Neural progenitor cell (in vitro differentiated cells): ENCODE measurements at places on chromosomes 16 and 17. TPM values are rescaled to one million over a fixed set of nuclear protein-coding genes. Genes with fewer than 3 reads are reported as not detected.
A peak's percentile ranks its signal among the peaks of the same experiment; 100 is the strongest.

DNA sequence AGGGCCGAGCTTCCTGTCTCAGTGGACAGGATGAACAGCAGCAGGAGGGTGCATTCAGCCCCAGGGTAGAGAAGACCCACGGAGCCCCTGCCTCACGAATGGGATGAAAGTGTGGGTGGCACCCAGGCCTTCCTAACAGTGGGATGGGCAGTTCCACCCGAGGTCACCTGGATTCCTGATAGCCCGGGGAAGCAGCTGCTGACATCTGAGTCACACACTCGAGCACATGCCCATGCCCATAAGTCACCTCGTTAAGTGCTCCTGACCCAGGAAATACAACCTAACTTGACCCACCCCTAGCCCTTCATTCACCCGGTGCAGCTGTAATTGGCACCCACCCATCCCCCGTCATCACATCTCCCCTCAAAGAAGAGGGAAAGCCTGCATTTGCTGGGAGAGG lies 85.3 kb upstream of the FOXF1 start:
- H3K27ac ChIP-seq, result no peak overlapping the region
- no peaks in the 10 kb centered on the region for H3K36me3 ChIP-seq
- H3K4me3 ChIP-seq, result no peak overlapping the region
- DNase-seq, result peak; percentile 30
- H3K27me3 ChIP-seq, result no peaks in the 10 kb centered on the region
- H3K4me1 ChIP-seq, result no peaks in the 10 kb centered on the region

DNA sequence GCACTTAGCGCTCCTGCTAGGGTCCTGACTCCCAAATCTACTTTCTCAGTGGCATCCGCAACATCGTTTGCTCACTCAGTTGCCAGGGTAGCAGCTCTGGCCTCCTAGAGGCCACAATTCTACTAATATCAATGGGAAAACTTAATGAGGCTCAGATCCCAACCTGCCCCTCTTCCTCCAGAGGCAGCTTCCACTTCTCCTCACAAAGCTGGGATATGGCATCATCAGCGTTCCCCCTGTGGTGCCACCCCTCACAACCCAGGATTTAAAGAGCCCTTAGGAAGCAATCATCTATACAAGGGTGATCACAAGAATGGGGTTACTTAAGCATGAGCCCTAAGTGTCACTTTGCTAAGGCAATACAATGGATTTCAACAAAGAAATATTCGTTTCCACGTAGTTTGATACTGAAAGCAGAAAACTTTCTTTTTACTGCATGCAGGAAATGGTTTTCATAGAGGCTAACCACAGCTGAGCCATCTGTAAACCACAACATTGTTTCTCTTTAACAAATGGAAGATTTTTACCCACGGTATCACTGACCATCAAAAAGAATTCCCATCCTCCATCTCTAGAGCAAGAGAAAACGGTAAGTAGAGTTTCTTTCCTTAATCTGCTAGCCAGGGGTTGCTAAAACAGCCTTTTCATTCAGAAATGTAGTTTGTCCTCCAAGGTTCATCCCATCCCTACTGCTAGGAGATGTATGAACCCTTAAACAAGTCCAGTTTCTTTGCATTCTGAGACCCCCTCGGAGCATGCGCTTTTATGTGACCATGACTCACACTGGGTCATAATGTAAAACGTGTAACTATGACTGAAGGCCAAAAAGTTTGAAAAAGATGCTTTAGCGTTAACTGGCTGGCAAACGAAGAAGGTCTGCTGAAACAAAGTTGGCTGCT lies 68.3 kb upstream of the BCAR1 start:
- no peak overlapping the region for H3K27ac ChIP-seq
- H3K4me1 ChIP-seq, result peaks cover 17% of the 10 kb centered on the region
- no peaks in the 10 kb centered on the region for H3K36me3 ChIP-seq
- no peaks in the 10 kb centered on the region for H3K27me3 ChIP-seq
- no peak for DNase-seq

DNA sequence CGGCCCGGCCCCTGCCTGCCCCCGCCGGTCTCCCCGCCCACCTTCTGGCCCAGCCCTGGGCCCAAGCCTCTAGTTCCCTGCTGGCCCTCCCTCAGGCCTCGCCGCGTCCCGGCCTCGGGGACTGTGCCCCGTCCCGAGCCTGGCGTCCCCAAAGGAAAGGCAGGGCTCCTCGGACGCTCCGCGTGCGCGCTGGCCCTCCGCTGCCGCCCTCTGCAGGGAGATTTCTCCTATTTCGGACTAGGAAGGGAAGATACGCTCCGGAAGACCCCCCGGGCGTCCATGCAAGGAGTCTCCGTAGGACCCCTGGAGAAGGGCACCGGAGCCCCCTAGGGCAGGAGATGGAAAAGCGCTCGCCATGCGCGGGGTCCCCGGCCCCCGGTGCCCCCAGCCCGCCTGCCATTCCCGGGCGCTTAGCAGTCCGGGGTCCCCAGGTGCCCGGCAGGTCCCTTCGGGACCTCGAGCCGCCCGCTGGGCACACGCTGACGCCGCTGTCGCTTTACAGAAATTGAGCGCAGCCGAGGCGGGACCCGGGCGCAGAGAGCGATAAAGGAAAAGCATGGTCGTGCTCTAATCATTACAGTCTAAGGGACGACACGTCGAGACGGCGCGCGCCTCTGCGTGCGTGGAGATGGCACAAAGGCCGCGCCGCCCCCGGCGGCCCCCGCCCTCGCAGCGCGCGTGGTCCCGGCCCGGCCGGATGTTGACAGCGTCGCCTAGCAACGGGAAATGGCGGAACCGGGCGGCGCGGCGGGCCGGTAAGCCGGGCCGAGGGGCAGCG lies at the start of gene CCDC40:
CCDC40 (plus strand) TSS at position 706 of the 778 bp plus-strand sequence; CDS start at position 727, 21 bp downstream.
- DNase-seq, result peak; percentile 94
- H3K27ac ChIP-seq, result peak within 1 kb of the TSS; percentile 57
- H3K4me3 ChIP-seq, result peak within 1 kb of the TSS; percentile 72

The PLLP gene
- total RNA-seq, result 0.86 and 1.6 TPM in 2 replicates

The CTF1 gene
- 0.39 and 1.5 TPM in 2 replicates for total RNA-seq

GRCh38 chr17:34709158-34709754 lies 129.9 kb downstream of the TMEM132E start:
- H3K36me3 ChIP-seq, result no peaks in the 10 kb centered on the region
- no peaks in the 10 kb centered on the region for H3K4me1 ChIP-seq
- H3K27me3 ChIP-seq, result peaks cover 38% of the 10 kb centered on the region
- no peak overlapping the region for H3K4me3 ChIP-seq

The RNF157 gene
- 18.5 and 21.0 TPM in 2 replicates for total RNA-seq

GRCh38 chr16:19506965-19507364 lies 14.9 kb downstream of the GDE1 start:
- H3K4me3 ChIP-seq, result no peak overlapping the region
- H3K27ac ChIP-seq, result no peak overlapping the region
- no peaks in the 10 kb centered on the region for H3K27me3 ChIP-seq

- no peaks in the 10 kb centered on the region for H3K36me3 ChIP-seq
- no peak for DNase-seq
- H3K4me1 ChIP-seq, result peaks cover 13% of the 10 kb centered on the region
- no peak overlapping the region for H3K4me3 ChIP-seq
- H3K27me3 ChIP-seq, result no peaks in the 10 kb centered on the region
These were observed 30.7 kb upstream of the PIK3R6 start for GRCh38 chr17:8898126-8898525.

The ZDHHC1 gene
- total RNA-seq, result 1.5 and 2.2 TPM in 2 replicates

DNA sequence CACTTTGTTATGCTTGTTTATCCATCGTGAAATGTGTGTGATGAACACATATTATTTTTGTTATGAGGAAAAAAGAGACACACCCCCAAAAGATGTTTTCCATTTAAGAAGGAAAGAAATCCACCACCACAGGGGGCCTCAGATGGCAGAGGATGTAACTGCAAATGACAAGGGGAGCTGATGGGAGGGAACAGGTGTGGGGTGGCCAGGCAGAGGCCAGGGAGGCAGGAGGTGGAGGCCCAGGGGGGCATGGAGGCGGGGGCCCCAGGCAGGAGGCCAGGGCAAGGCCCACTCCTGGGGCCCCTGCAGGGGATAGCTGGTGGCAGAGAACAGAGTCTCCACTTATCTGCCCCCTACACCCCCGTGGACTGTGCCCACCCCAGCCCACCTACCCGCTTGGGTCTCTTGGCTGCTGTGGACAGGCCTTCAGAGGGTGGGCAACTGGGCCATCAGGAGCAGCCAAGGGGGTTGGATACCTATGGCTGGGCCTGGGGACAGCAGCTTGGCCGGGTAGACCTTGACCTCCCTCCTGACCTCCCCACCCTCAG lies 28.0 kb downstream of the PPL start:
- H3K4me3 ChIP-seq, result no peak overlapping the region
- H3K4me1 ChIP-seq, result peaks cover 3% of the 10 kb centered on the region
- H3K36me3 ChIP-seq, result no peaks in the 10 kb centered on the region
- H3K27ac ChIP-seq, result no peak overlapping the region

- H3K4me3 ChIP-seq, result no peak overlapping the region
- no peak overlapping the region for H3K27ac ChIP-seq
- H3K36me3 ChIP-seq, result no peaks in the 10 kb centered on the region
- DNase-seq, result peak; percentile 50
- H3K4me1 ChIP-seq, result no peaks in the 10 kb centered on the region
- H3K27me3 ChIP-seq, result no peaks in the 10 kb centered on the region
These were observed 77.1 kb upstream of the RCVRN start for GRCh38 chr17:9982159-9982558.

- no peaks in the 10 kb centered on the region for H3K27me3 ChIP-seq
- no peak overlapping the region for H3K27ac ChIP-seq
- no peak overlapping the region for H3K4me3 ChIP-seq
- DNase-seq, result no peak
- peaks cover 25% of the 10 kb centered on the region for H3K4me1 ChIP-seq
- H3K36me3 ChIP-seq, result no peaks in the 10 kb centered on the region
These were observed 43.5 kb downstream of the MRPS23 start for GRCh38 chr17:57806167-57806830.

- no peaks in the 10 kb centered on the region for H3K27me3 ChIP-seq
- no peaks in the 10 kb centered on the region for H3K4me1 ChIP-seq
- no peaks in the 10 kb centered on the region for H3K36me3 ChIP-seq
- no peak for DNase-seq
These were observed 85.6 kb upstream of the CDC42EP4 start for GRCh38 chr17:73397278-73397826.

GRCh38 chr17:15274017-15274416 lies 8.9 kb upstream of the PMP22 start:
- DNase-seq, result no peak
- H3K4me3 ChIP-seq, result no peak overlapping the region
- no peaks in the 10 kb centered on the region for H3K36me3 ChIP-seq
- H3K4me1 ChIP-seq, result peaks cover 7% of the 10 kb centered on the region
- peaks cover 6% of the 10 kb centered on the region for H3K27me3 ChIP-seq

The HOXB13 gene
- total RNA-seq, result not detected in 2 replicates

The SULT1A1 gene
- total RNA-seq, result 2.3 and 4.2 TPM in 2 replicates

The GDPD3 gene
- total RNA-seq, result 0.12 and 0.13 TPM in 2 replicates

GRCh38 chr17:65229621-65229995 lies 92.4 kb downstream of the RGS9 start:
- H3K4me1 ChIP-seq, result no peaks in the 10 kb centered on the region
- no peak overlapping the region for H3K27ac ChIP-seq
- no peaks in the 10 kb centered on the region for H3K36me3 ChIP-seq
- no peak for DNase-seq
- H3K27me3 ChIP-seq, result no peaks in the 10 kb centered on the region

DNA sequence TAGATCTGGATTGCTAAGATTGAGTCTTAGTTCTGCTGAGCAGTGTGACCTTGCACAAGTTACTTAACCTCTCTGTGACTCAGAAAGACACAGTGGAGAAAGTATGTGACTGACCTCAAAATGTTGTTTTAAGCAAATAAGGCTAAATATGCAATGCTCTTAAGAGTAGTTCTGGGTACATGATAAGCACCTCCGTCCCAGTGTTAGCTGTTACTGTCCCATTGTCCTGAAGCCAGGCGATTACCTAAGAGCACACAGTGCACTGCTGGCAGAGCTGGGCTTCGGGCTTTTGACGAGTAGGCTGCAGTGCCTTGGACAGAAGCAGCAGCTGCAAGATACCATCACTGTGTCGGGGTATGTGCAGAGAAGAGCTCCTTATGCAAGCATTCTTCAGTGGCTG lies 32.7 kb upstream of the FOXF1 start:
- no peaks in the 10 kb centered on the region for H3K36me3 ChIP-seq
- peaks cover 6% of the 10 kb centered on the region for H3K4me1 ChIP-seq
